Cardiac muscle cell (in vitro differentiated cells and primary cell): ENCODE measurements at places on chromosomes 2 and 18.
A peak's percentile ranks its signal among the peaks of the same experiment; 100 is the strongest.

DNA sequence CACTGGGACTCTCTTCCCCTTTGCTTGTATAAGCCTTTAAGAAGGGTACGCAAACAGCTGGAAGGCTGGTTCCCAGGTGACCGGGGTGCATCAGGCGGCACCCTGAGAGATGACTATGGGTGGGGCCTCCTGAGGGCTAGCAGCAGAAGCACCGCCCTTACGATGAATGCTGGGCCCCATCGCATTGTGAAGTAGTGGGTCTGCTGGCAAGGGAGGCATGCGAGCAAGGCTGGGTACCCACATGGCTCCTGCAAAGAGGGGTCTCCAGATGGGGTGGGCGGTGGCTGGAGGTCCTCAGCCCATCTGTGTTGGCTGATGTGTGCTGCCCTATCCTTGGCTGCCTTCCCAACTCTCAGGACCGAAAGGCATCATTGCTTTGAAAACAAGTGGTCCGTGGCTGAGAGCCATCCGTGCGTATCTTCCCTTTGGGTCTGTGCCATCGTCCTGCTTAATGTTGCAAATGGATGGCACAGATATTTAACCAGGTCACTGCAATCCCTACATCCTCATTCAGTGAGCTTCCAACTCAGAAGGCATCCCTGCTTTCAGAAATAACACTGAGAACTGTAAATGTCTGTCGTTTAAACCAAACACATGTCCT, 83.5 kb upstream of the GPC1 start:
- DNase-seq, result no peak

DNA sequence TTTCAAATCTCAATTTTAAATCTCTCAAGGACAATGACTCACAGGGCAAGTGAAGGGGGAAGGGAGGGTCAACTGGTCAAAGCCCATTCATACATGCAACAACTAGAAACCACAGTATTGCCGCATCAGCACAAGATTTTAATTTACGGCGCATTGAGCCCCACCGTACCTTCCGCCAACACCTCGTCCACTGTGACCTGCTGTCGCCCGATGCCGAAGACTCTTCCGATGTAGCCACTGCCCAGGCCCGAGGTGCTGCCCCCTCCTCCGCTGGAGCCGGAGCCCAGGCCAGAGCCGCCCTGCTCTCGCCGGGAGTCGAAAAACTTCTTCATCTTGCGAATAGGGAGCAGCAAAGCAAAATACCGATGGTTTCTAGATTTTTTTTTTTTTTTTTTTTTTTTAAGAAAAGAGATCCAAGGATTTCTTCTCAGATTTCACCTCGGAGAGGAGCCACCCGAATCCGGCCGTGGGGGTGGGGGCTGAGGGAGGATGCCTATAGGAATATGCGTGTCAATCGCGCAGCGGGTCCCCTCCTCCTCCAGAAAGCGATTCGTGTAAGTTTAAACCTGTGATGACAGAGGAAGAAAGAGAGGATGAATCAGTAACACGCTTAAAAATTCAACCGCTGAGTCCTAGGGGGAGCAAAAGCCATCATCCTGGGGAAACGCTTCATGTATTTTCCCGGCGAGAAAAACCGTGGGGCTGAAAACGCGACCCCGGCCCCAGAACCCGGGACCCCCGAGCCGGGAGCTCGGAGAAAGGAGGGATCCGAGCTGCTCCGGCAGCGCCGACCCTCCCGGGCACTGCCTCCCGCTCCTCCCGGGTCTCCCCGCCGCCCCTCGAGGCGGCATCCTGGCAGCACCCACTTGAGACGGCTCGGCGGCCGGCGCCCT, 584 bp downstream of the AAK1 start:
- DNase-seq, result peak; percentile 78

DNA sequence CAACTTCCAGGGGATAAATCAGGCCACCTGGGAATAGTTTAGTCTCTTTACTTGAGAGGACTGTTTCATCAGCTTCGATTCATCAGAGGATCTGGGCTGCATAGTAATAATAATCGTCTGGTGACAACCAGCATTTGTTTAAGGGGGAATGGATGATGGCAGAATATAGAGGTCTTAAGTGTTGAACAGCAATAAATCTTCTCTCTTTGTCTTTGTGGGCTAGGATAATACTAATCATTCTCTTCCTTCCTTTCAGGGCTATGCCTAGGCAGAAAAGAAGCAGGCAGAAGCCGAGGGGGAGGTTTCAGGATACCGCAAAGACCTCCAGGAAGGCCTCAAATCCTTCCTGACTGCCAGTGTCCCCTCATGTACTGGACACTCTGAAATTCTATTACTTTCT, 150.4 kb upstream of the GAREM1 start:
- DNase-seq, result no peak

GRCh38 chr2:112643488-112643887, 2.3 kb upstream of the SLC20A1 start:
- no peak for DNase-seq

GRCh38 chr2:197208841-197209240, 101.7 kb downstream of the ANKRD44 start:
- DNase-seq, result no peak

DNA sequence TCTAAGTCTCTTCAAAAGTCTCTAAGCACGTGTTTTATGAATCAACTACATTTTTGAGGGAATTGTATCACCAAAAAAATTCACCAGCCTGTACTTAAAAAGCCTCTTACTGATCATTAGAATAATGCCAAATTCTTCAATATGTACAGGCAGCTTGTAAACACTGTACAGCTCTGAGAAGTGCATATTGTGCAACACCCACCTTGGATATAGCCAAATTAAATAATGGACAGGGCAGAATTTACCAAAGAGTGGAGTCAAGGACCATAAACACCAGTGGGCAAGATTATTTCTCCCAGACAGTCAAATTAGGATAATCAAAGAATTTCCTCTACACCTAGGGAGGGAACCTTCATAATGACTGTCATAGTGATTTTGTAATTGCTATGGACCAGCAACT, 338.2 kb downstream of the NR4A2 start:
- DNase-seq, result no peak
